ENCODE measurements at places on chromosomes 2 and 18. TPM values are rescaled to one million over a fixed set of nuclear protein-coding genes. Genes with fewer than 3 reads are reported as not detected.

SCN7A gene
- total RNA-seq = 1.9 TPM

CXCR1 gene
- not detected for total RNA-seq

CHRND gene
- total RNA-seq = not detected

EVX2 gene
- not detected for total RNA-seq

GCG gene
- total RNA-seq = 0.31 TPM

ST6GAL2 gene
- total RNA-seq = 319 TPM

TMEM198 gene
- total RNA-seq = 6.1 TPM

PRKAG3 gene
- not detected for total RNA-seq

RAD51AP2 gene
- total RNA-seq = not detected

CDKL4 gene
- 1.1 TPM for total RNA-seq

ECEL1 gene
- total RNA-seq = 0.12 TPM

REG3G gene
- not detected for total RNA-seq

DNAJC27 gene
- 3.8 TPM for total RNA-seq

IL36G gene
- total RNA-seq = not detected

MALL gene
- total RNA-seq = 0.60 TPM

KDSR gene
- 64.2 TPM for total RNA-seq

DARS1 gene
- total RNA-seq = 40.3 TPM

IL1R2 gene
- total RNA-seq = not detected

HOXD11 gene
- total RNA-seq = not detected

PREB gene
- 53.0 TPM for total RNA-seq

RNF149 gene
- total RNA-seq = 26.8 TPM

CNRIP1 gene
- total RNA-seq = 25.9 TPM

ASXL2 gene
- 27.1 TPM for total RNA-seq

LYG1 gene
- 0.99 TPM for total RNA-seq

DUSP19 gene
- total RNA-seq = 4.1 TPM

CD8A gene
- total RNA-seq = not detected

IGFBP2 gene
- 1,045 TPM for total RNA-seq

FSIP2 gene
- total RNA-seq = 1.7 TPM

GPR155 gene
- 15.3 TPM for total RNA-seq

CKAP2L gene
- total RNA-seq = 6.1 TPM

PHLPP1 gene
- total RNA-seq = 9.3 TPM
